Small intestine (tissue), 16 donors: ENCODE measurements at places on chromosomes 6 and 20. TPM values are rescaled to one million over a fixed set of nuclear protein-coding genes. Genes with fewer than 3 reads are reported as not detected.

The MUC22 gene
- not detected for polyA plus RNA-seq

The CNKSR3 gene
- 11.6 TPM for polyA plus RNA-seq

DNA sequence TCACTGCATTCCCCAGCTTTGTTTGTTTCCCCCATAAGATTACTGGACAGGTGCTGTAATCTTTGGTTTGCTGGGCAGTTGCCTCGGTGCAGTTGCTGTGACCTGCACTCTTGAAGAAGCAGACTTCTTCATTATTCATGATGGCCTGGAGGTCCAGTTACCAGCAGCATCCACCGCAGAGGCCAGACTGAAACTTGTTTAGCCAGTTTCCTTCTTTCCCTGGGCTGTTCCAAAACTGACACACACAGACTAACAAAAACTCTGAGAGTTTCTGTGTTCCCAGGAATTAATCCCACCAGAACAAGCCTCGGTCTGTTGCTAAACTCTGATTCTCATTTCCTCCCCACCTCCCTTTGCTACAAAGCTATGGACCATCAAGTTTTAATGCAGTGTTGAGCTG is 144.1 kb downstream of the QRSL1 start:
- no peak for DNase-seq

DNA sequence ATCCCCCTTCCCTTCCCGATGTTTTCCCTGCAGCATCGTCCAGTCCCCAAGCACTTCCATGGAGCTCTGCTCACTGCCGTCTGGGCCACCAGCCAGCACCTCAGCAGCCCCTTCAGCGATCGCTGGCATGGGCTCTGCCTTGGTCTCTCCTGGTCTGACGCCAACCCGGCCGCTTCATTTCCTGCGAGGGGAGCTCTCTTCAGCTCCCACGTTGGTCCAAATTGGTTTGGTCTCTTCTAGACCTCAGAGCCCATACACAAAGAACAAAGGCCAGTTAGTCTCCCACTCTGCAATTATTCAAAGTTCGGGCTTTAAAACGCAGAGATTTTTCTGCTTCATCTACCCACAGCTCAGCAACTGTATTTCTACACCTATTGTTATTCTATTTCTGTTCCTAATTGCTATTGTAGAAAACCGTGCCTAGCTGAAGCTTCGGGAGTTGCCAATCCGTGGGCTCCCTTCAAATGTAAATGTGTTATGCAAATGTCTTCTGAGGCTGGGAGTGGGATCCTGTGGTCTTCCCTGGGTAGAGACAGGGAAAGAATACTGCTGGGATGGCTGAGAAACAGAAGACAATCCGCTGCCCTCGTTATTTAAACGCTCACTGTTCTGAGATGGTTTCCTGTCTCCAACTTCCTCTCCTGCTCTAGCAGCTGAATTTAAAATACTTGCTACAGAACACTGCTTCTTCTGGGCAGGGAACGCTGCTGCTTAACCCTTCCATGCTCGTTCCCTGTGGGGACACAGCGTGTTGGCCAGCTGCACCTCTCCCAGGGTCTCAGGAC is 154.2 kb upstream of the QKI start:
- peak; percentile 16 for DNase-seq

The SLC17A1 gene
- not detected for polyA plus RNA-seq

The CST2 gene
- 0.31 TPM for polyA plus RNA-seq

DNA sequence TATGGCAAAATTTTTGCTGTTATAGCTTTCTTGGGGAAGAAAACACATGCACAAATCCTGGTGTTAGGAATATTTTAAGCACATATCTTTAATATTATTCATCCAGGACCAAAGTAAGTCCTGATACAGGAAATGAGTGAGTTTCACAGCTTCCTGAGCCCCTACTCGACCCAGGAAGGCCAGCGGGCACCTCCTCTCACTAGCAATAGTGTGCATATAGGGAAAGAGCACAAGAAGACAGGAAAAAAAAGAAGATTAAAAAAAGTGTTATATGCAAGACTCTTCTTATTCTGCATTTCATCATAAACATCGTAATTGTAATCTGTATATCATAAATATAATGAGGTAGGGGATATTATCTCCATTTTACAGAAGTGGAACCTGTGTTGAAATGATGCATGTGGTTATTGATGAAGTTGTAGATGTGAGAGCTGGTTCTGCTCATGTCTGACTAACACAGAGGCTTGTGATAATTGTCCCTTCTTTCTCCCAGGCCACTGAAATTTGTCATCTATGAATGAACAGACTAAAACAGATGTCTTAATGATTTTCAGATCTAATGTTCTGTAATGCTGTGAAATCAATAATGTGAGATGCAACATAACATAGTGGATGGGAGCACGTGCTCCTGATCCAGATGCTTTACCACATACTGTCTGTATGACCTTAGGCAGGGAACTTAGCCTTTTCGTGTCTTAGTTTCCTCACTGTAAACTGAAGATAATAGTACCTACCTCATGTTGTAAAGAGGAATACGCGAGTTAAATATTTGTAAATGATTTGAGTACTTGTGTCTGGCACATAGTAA is 101.2 kb downstream of the MYO6 start:
- DNase-seq, result no peak

The ALDH5A1 gene
- 2.2 TPM for polyA plus RNA-seq
